Lung (tissue), 17 donors: ENCODE measurements at places on chromosomes 5 and 9. TPM values are rescaled to one million over a fixed set of nuclear protein-coding genes. Genes with fewer than 3 reads are reported as not detected.

Gene STC2
- total RNA-seq, result 6.6 TPM

Gene ACOT12
- not detected for total RNA-seq

Gene FCN2
- total RNA-seq, result not detected

Gene FGFR4
- total RNA-seq, result 52.0 TPM

Gene FAM153A
- not detected for total RNA-seq

Gene PCDH1
- 43.6 TPM for total RNA-seq

Gene C1QTNF3
- 20.3 TPM for total RNA-seq

Gene MEGF10
- 0.82 TPM for total RNA-seq

Gene BDP1
- total RNA-seq, result 24.5 TPM

Gene ZDHHC11B
- total RNA-seq, result 6.9 TPM

Gene PCDHA1
- not detected for total RNA-seq

Gene GRIA1
- 12.5 TPM for total RNA-seq

Gene KIF12
- total RNA-seq, result 4.7 TPM

Gene ANKRD18A
- total RNA-seq, result 2.7 TPM

Gene CD14
- 86.0 TPM for total RNA-seq
